EL (cell line): ENCODE measurements at places on chromosomes 6 and 20.

DNA sequence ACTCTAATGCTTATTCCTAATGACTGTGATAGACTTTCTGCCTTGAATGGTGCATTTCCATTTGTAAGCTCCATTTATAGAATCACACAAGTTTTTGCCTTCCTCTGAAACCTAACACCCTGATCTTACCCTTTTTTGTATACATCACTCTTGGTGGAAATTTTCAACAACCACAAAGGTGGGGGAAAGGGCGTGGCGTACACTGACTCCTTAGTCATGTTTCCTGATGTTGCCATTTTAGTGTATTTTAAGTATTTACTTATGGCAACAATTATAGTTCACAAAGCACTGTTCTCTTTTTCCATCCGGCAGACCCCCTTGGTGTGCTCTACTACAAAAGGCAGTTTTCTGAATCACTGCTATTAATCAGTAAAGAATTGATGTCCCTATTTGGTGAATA, 92.0 kb downstream of the ATXN1 start:
- DNase-seq: peak; percentile 6

DNA sequence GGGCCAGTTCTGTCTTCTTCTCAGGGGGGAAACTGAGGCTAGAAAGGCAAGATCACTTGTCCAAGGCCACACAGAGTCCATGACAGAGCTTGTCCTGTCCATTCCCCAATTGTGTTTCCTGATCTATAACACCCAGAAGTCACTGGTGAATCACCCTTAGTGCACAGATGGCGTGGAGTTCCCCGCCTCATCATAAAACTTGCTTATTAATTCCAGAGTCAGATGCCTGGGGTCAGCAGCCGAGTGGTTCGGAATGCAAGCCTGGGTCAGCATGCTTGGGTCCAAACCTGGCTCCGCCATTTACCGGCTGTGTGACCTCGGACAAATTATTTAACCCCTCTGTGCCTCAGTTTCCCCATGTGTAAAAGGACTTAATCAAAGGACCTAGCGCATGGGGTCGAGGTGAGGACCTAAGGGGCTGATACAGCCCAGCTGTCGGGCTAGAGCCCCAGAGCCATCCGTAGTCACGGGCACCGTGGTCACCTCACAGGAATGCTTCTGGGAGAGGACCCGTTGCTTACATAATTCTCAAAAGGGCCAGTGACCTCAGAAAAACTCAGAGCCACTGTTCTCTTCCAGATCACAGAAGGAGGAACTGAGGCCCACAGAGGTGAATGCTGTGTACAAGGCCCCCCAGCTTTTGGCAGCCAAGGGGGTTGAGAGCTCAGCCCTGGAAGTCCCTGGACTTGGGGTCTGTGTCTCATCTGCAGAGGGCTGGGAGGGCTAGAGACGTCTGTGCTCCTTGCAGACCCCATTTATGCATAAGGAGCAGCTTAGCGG, 1.4 kb upstream of the ZBP1 start:
- DNase-seq: peak; percentile 23

- DNase-seq: peak; percentile 78
These were observed 44.2 kb upstream of the SLC9A8 start for GRCh38 chr20:49768204-49769047.

DNA sequence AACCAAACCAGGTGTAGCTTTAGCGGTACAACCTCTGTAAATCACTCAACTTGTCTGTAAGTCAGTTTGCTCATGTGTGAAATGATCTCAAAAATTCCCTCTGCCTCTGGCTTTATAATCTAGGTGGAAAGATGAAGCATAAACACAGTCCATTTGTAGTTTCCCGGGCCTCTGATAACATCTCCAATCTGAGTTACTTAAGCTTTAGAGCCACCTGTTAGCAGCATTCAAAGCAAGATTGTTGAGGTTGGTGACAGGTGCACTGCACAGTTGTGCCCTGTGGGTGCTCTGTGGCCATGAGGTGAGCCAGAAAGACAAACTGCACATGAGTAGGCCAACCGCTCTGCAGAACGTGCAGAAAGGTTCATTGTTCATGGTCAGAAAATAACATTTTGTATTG, 53.7 kb downstream of the MOCS1 start:
- no peak for DNase-seq

DNA sequence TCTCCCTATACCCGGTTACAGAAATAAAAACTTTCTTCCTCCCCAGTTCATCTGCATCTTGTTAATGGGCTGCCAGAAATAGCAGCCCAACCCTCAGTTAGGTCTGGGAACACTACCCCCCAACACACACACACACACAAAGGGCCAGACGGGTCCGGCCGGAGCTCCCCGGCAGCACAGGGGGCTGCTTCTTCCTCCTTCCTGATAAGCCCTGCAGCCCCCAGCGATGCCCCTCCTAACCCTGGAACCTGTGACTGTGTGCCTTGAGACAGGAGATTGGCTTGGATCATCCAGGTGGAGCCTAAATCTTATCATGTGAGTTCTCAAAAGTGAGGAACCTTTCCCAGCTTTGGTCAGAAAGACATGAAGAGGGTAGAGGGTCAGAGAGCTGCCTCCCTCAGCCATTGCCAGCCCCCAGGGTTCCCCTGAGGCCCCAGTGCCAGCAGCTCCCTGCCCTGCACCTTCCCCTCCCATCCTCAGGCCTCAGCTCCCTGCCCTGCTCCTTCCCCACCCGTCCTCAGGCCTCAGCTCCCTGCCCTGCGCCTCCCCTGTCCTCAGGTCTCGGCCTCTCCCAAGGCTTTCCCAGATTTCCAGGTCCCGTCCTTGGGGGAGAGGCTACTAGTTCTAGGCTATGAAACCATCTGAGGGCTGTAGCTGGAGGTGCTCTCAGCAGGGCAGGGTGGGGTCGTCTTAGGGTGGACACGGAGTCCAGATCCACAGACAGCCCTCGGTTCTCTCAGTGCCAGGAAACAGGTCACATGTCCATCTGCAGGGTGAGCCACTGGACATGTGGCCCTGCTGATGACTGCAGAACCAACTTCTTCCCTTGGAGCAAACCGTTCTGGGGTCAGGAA, 34.5 kb upstream of the CST7 start:
- no peak for DNase-seq

GRCh38 chr6:167045828-167046580, 46.8 kb downstream of the CEP43 start:
- DNase-seq: no peak

DNA sequence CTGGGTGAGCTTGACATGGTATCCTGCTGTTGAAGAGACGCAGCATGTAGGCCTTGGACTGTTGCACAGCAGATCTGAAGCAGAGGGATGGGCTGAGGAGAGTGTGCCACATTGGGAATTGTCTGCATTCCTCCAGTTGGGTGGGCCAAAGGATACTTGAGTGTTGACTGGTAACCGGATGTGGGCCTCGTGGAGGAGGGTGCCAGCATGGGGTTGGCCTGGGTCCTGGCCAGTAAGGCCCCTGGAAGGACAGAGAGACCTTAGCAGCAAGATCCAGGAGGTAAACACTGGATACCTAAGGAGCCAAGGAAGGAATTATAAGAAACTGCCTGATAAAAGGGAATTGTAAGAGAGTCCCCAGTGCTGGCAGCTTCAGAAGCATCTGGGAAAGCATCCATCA, 76.9 kb downstream of the FIG4 start:
- peak; percentile 81 for DNase-seq

GRCh38 chr20:62785393-62785792, 10.9 kb upstream of the MRGBP start:
- DNase-seq: no peak

DNA sequence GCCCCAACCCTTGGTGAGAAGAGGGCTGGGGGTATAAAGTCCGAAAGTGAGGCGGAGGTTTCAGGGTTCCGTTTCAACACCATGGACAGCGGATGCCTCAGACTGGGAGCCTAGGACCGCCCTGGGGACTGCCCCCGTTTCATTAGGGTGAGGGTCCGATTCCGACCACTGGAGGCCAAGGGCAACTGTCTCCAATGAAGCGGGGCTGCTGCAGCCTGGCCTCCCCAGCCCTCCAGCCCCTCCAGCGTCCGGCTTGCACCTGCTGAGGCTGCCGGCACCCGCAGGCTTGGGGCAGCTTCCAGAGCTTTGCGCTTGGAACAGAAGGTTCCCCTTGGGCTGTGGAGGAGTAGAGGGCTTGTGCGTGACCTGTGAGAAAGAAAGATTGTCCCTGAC, 39.9 kb downstream of the YTHDF1 start:
- DNase-seq: no peak

- DNase-seq: no peak
These were observed 231.6 kb downstream of the LRFN2 start for GRCh38 chr6:40355532-40355931.

DNA sequence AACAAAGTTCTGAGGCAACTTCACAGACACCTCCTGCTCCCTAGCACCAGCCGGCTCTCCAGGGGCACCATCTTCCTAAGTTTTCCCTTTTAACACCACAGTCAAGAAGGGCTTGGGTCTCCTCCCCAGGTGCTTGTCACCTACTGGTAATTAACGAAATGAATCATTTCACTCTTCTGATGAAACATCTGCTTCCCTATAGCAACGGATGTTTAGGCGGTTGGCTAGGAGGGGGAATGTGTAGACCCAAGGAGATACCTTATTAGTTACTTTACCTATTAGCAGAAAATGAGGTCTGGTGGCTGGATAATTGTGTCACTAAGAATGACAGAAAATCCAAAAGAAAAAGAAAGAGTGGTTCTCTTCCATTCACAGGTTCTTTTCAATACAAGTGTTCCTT, 46.3 kb upstream of the FABP7 start:
- no peak for DNase-seq

DNA sequence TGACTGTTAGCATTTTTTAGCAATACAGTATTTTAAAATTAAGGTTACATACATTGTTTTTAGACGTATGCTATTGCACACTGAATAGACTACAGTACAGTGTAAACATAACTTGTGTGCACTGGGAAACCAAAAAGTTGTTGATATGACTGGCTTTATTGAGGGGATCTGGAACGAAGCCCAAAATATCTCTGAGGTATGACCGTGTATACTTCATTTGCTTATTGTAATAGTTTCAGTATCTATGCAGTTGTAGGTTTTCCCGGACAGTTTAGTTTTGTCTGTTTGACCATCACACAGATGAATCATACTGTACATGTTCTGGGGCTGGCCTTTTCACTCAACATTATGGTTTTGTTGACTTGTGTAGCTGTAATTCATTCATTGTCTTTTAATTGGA, 6.9 kb upstream of the ZBTB12 start:
- DNase-seq: peak; percentile 45

DNA sequence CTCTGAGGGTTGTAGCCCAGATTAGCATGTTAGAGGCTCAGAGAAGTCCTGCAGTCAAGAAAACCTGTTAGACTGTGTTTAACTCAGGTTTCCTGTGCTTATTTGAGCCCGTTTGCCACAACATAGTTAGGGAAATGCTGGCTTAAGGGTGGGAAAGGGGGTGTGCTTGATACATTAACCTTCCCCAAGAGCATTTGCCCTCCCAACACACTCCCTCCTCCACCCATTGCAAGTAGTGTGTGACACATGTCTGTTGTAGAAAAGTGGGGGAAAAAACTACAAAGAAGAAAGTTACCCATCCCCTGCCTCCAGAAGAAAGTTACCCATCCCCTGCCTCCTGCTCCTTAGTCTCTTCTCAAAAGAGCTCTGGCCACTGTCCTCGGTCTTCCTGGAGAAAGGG, 36.8 kb upstream of the MRPS18A start:
- DNase-seq: no peak

DNA sequence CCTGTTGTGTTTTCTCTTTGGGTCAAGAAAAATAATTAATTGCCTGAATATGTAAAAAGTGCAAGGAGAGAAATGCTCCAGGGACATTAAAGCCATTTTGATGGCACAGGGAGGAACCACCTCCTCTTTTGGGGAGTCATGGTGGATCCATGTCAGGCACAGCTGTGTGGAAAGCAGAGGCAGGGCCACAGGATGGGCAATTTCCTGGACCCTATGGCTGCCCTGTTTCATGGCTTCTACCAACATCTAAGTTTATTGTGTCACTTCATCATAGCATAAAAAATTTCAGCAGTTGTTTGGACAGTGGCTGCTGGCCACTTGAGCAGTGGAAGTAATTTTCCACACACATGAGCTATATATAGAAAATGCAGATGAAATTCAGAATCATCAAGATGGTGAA, 238.2 kb downstream of the SYNE1 start:
- DNase-seq: no peak

DNA sequence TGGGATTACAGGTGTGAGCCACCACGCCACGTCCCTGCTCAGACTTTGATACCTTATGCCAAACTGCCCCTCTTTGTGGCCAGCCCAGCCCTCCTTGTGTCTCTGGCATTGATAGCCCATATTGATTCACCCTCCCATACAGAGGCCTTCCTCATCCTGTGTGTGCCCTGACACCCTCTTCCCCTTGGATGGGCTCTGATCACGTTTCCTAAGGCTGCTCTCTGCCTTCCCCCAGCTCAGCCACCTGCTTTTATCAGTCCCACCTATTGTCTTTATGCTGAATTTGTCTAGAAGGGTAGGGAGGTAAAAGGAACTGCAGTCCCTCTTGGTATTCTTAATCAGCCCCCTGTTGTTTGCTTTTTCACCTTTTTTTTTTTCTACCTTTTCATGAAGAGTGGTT, 95.9 kb downstream of the CDKAL1 start:
- DNase-seq: no peak

DNA sequence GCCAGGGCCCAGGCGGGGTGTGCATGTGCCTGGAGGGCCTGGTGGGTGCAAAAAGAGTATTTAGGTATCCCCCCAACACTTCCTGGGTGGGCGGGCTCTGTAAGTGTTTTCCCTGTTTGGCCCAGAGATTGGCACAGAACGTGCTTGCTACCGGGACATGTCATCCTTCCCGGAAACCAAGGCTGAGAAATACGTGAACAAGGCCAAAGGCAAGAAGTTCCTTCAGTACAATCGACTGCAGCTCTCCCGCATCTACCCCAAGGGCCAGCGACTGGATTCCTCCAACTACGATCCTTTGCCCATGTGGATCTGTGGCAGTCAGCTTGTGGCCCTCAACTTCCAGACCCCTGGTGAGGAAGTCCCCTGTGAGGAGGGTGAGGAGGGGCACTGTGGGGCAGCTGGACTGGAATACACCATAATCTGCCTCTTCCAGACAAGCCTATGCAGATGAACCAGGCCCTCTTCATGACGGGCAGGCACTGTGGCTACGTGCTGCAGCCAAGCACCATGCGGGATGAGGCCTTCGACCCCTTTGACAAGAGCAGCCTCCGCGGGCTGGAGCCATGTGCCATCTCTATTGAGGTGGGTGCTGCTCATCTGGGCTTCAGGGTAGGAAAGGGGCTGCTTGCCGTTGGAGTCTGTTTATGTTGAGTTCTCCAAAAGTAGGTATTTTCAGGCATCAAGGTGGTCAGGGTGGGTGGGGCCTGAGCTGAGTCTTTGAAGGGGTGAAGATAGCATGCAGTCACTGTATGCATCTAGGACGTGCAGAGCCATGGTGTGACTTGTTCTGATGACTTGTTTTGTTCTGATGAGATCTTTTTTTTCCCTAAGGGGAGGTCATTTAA, 35.2 kb downstream of the PLCG1 start:
- no peak for DNase-seq
